Epithelial cell of esophagus (primary cell): ENCODE measurements at places on chromosomes 12 and 14.

DNA sequence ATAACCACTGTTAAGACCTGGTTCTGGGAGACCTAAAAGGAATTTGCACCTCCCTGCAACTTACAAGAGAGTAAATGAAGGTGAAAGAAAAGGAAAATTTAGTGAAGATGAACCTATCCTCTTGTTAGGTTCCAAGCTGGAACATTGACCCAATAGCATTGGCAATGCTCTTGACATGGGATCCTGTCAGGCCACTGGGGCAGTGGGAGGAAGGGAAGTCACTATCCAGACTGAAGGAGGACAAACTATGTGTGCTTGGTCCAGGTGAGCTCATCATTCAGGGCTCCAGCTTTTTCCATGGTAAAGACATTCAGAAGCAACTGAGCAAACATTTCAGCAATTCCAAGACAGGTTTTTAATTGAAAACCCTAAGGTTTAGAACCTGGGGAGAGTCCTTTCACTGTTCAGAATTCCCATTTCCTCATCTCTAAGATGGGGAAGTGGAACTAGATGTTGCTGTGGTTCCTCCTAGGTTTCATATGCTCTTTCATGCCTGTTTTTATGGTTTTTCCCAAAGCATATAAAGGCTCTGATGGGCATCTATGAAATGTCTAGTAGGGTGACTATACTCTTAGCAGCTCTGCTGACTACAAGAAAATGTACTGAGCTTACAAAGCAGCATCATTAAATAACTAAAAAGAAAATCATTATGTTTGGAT is 33.1 kb downstream of the MAPK1IP1L start:
- DNase-seq: no peak

DNA sequence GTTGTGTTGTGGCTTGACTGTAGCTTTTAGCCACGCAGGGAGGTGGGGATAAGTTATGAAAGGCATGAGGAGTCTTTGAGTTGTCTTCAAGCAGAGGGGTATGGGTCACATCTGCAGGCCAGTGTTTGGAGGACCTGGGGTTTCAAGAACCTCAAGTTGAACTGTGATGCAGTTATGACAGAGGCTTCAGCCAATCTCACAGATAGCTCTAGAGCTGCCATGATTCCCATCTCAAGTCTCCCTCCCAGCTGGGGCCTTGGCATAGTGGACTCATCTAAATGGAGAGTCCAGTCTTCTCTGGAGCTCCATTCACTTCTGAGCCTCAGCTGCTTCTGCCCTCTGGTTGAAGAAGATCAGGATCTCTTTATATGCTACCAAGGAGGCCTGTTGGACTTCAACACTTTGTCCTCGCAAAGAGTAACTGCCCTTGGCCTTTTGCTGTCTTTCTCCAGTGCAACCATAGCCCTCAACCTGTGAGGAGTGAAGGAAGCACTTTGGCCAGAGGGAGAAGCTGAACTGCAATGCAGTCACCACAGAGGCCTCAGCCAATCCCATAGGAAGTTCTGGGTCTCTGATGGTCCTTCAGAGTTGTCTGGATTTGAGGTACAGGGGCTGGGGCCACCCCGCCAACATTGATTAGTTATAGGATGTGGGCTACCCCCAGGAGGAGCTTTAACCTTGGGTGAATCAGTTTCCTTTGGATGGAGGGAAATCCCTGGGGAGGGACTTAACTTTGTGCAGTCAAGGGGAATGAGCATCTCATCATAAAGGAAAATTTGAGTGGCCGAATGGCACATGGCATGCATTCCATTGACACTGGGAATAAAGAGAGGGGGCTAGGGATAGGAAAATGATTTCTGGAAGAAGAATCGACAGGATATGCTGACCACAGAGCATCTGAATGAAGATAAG is 230.5 kb downstream of the PCNX1 start:
- DNase-seq: no peak

DNA sequence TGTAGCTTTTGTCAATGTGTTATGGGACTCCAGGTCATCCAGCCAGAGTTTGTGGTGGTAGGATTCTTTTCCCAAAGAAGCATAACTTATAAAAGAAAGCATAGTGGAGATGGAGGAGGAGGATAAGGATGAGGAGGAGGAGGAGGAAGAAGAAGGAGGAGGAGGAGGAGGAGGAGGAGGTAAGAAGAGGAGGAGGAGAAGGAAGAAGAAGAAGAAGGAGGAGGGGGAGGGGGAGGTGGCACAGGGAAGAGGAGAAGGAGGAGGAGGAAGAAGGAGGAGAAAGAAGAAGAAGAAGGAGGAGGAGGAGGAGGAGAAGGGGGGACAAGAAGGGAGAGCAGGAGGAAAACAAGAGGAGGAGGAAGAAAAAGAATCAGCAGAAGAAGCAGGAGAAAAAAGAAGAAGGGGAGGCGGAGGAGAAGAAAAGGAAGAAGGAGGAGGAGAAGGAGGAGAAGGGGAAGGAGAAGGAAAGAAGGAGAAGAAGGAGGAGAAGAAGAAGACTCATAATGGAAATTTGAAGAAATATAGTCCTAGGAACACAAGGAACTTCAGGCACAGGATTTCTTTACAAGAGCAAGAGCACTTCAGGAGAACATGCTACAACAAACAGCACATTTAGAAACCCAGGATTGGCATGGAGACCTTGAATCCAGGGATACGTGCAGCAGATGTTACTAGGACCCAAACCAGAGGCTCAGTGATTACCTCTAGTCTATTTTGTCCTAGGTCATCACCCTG is 22.6 kb downstream of the TSPAN8 start:
- no peak for DNase-seq

GRCh38 chr12:56486694-56487093 is 1.3 kb downstream of the GLS2 start:
- no peak for DNase-seq

DNA sequence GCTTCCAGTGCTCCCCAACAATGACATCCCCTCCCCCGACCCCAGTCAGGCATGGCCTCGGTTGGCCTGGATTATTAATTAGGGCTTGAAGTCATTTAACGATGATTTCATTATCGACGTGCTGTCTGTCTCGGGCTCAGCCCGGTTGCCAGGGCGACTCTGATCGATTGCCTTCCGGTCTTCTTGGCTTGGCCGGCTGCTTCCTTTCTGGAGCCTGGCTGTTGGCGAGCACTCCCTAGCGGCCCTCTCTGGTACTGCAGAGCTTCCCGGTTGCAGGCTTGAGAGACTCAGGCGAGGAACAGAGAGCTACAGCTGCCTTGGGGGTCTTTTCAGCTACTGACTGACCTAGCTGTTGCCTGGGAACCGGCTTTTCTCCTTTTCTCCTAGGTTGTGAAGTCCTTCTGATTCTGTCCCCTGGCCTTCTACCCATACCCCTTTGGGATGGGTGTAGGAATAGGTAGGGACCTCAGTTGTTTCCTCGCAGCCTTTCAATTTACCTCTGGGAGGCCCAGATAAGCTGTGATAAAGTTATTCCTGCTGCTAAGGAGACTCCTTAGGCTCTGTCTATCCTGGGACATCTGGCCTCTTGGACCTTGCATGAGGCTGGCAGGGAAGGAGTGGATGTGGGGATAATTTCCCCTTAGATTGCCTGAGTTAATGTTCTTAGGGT is 5.5 kb upstream of the CISTR start:
- DNase-seq: peak; percentile 65

DNA sequence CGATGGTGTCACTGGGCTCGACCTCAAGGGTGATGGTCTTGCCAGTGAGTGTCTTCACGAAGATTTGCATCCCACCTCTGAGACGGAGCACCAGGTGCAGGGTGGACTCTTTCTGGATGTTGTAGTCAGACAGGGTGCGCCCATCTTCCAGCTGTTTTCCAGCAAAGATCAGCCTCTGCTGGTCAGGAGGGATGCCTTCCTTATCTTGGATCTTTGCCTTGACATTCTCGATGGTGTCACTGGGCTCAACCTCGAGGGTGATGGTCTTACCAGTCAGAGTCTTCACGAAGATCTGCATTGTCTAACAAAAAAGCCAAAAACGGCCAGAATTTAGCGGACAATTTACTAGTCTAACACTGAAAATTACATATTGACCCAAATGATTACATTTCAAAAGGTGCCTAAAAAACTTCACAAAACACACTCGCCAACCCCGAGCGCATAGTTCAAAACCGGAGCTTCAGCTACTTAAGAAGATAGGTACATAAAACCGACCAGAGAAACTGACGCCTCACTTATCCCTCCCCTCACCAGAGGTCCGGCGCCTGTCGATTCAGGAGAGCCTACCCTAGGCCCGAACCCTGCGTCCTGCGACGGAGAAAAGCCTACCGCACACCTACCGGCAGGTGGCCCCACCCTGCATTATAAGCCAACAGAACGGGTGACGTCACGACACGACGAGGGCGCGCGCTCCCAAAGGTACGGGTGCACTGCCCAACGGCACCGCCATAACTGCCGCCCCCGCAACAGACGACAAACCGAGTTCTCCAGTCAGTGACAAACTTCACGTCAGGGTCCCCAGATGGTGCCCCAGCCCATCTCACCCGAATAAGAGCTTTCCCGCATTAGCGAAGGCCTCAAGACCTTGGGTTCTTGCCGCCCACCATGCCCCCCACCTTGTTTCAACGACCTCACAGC is 717 bp downstream of the UBC start:
- peak; percentile 80 for DNase-seq

DNA sequence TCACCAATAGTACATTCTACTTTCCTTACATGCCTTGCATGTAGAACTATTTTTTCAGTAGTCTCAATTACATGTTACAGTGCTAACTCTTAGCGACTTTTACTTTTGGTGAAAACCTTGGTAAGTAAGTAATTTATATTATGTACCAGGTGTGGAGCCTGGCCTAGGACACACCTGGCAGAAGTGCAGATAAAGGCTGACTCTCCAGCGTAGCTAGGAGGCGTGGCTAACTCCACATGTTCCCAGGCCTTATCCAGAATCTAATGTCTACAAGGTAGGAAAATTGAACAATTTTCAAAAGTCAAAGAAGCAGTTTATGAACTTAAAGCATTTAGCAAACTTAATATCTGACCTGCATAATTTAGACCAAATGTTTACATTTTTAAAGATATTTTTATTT is 157.4 kb downstream of the DHRS2 start:
- no peak for DNase-seq

DNA sequence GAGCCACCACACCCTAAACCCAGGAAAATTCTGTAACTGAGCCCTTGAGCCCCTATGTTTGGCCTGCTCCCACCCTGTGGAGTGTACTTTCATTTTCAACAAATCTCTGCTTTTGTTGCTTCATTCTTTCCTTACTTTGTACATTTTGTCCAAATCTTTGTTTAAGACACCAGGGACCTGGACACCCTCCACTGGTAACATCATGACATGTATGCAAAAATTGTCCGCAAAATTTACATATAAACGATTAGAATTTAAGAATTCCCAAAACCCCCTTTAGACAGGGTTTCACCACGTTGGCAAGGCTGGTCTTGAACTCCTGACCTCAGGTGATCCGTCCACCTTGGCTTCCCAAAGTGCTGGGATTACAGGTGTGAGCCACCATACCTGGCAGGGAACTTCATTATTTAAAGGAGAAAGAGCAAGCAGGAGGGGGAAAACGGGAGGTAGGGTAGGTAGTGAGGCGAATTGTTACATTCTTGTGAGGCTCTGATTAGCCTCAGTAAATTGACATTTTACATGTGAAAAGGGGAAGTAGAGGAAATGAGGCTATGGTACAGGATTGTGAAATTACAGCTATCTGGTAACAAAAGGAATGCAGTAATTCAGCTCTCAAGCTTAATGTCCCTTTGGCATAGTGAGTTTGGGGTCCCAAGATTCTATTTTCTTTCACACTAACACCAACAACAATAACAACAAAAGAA is 27.6 kb downstream of the TUBA1A start:
- no peak for DNase-seq

DNA sequence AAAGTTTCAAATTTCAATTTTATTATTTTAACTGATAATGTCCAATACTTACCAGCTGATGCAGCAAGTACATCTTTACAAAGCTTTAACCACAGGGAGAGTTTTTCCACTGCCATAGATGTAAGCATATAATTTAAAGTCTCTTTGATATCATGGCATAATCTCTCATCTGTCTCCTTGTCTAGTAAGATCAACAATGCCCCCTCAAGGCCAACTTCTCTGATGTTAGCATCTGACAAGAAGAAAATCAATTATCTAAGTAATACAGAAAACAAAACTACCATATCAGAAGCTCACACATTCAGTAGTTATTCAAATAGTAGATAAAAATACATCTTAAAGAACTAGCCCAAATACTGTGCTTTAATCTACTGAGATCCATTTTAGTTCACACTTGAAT is 94.2 kb downstream of the HEATR5A start:
- peak; percentile 37 for DNase-seq
